ENCODE measurements at places on chromosomes 1 and 21.
A peak's percentile ranks its signal among the peaks of the same experiment; 100 is the strongest.

- DNase-seq = no peak
Measured at GRCh38 chr1:43063394-43064219, 104.9 kb upstream of the SLC2A1 start.

DNA sequence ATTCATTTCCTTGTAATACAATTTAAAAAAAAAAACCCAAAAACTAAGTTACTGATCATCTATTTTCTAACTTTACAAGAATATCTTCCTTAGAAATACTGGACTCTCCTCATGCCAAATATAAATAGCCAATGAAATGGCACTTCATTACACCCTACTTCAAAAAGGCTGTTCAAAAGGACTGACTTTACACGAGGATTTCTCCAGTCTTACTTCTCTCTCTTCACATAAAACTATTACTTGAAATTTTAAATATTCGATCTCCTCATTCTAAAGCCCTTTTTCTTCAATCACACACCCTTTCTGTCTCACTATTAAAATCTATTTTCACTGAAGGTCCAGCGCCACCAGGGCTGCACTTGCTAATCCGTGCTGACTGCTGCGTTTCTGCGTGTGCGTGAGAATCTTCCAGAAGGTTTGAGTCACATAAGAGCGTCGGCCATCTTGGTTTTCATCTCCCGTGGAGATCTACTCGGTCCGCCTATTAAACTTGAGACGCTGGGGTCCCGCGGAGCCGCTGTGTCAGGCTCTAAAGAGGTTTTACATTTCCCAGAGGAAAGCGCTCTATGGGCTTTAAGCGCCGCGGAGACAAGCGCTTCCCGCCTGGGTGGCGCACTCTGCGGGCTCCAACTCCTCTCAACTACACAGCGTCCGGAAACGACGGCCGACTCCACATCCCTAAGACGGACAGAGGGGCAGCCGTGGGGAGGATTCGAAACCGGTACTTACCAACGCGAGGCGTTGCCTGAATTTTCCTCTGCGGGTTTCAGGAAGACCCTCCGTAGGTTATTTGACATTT lies 631 bp downstream of the LRIF1 start:
- DNase-seq = peak; percentile 45

- peak; percentile 90 for DNase-seq
Measured at GRCh38 chr1:234975122-234975940, 153.3 kb downstream of the TOMM20 start.

DNA sequence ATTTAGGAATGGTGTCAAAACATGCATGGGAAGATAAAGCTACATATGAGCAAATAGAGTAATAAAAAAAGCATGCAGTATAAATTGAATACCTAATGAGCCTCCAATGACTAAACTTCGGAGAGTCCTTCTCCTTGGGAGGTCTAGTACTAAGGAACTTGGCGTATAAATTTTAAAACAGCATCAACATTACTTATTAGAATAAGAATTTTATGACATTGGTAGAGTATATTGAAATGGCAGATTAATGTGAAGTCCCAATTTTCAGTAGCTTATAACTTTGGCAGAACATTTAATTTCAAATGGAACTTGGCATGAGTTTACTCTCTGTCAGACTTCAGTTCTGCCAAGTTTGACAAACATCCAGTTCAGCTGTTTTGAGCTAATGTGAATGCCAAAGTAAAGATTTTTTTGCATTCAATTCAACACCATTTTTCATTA lies 104.7 kb upstream of the RGS18 start:
- peak; percentile 45 for DNase-seq

DNA sequence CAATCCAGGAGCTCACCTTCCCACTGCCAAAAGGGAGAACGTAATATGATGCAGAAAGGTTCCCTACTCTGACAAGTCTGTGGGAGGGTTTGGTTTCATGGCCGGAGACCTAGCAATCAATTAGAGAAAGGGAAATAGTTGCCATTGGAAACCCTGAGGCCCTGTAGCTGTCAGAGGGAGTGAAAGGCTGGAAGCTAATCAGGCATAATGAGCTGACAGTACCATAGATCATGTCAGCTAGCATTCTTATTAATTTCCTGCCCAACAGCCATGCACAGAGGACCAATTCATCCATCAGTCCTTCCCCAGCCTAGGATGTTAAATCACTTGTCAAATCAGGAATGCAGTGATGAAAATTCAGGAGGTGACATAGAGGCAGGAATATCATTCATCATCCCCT lies 527.3 kb downstream of the PLPP3 start:
- no peak for DNase-seq
